ENCODE measurements at places on chromosomes 7 and 10.

GRCh38 chr7:38855867-38856266 is 53.1 kb downstream of the VPS41 start:
- DNase-seq = no peak

DNA sequence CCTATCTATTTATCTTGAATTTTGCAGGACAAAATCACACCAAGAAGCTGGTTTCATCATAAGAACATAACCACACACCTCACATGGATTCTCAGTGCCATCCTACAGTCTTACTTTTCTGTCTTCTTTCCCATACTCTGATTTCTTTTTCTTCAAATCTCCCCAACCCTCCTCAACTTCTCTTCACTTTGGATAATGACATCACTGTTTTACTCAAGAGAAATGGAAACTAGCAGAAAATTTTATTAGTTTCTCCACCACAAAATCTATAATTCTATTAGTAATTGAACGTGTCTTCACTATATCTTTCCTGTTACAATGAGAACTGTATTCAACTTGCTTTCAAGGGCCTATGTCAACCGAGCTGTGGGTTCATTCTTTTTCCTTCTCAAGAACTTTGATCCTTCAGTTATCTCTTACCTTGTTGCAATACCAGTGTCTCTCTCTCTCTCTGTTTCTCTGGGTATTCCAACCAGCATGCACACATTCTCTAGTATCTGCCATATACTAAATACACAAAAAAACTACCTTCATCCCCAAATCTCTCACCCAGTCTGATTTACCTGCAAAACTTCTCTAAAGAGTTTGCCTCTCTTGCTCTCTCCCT is 35.4 kb upstream of the FAM3C start:
- no peak for DNase-seq

- no peak for DNase-seq
Measured at GRCh38 chr10:131560706-131561355, 249.3 kb upstream of the TCERG1L start.

- no peak for DNase-seq
Measured at GRCh38 chr7:96198047-96198636, 123.8 kb downstream of the SLC25A13 start.

- no peak for DNase-seq
Measured at GRCh38 chr7:26777385-26777784, 87.0 kb downstream of the SKAP2 start.

GRCh38 chr10:4809156-4809555 is 16.9 kb upstream of the AKR1E2 start:
- no peak for DNase-seq

GRCh38 chr10:27506280-27506679 is 2.2 kb downstream of the RAB18 start:
- DNase-seq = no peak

- no peak for DNase-seq
Measured at GRCh38 chr10:28179006-28179742, 123.7 kb downstream of the MPP7 start.

DNA sequence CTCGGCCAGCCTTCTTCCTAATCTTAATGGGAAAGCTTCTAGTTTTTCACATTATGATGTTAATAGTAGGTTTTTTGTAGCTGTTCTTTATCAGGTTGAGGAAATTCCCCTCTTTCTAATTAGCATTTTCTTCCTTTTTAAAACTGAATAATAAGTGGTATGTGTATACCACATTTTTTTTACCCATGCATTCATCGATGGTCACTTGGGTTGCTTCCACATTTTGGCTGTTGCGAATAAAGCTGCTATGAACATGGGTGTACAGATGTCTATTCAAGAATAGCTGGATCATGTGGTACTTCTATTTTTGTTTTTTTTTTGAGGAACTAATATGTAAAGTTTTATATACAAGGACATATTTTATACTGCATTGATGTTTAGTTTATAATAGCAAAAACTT is 44.3 kb downstream of the NRF1 start:
- no peak for DNase-seq

GRCh38 chr7:73992101-73992562 is 35.8 kb upstream of the ELN start:
- DNase-seq = no peak

DNA sequence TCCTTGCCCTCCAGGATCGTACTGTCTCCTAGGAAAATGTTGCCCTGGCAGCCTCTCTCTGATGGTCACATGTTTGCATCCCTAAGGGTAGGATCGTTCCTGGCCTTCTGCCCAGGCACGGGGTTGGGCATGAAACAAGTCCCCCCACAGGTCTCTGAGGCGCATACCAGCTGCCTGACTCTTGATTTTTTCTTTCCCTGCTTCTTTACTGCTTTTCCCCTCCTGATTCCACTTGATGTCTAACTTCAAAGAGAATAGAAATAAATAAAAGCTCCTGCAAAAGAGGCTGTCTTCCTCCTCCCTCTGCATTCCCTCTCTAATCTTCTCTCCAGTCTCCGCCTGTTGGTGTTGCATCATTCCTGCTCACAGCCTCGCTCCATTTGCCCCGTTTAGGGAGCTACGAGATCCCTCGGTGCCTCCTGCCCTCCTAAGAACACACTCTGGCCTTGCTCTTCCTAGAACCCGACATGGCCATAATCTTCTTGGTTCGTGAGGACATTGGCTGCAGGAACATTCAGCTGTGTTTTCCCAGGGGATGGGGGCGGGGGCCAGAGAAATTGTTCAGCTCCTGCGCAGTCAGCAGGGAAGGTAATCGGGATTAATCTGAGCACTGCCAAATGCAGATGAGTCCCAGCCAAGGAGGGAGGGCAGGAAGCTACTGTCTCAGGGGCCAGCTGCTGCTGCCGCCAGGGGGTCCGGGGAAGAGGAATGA is 26.0 kb downstream of the LEP start:
- no peak for DNase-seq

DNA sequence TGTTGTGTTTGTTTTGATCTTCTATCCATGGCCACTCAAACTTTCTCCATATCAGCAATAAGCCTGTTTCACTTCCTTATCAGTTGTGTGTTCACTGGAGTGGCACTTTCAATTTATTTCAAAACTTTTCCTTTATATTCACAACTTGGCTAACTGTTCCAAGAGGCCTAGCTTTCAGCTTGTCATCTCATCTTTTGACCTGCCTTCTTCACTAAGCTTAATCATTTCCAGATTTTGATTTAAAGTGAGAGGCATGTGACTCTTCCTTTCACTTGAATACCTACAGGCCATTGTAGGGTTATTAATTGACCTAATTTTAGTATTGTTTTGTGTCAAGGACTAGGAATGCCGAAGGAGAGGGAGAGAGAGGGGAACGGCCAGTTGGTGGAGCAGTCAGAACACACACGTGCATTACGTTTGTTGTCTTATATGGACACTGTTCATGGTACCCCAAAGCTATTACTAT is 5.5 kb upstream of the GNAT3 start:
- no peak for DNase-seq

- DNase-seq = no peak
Measured at GRCh38 chr10:129140921-129141885, 325.8 kb upstream of the MGMT start.

DNA sequence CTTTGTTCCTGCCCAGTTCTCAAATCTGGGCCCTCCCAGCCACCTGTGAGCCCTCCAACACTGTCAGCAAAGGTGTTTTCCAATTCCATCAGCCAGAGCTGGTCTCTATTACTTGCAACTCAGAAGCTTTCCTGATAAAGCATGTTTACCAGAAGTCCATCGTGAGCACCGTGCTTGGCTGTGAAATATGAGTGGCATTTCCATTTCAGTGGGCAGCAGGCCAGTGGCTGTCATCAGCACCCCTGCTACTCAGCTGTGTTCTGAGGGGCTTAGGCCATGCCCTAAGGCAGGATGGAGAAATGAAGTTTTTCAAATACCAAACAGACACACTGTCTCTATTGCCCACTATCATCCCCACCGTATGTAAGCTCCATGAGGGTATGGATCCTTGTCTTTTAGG is 12.7 kb upstream of the BNIP3 start:
- no peak for DNase-seq

GRCh38 chr10:78004215-78005026 is 24.9 kb downstream of the POLR3A start:
- no peak for DNase-seq

- DNase-seq = no peak
Measured at GRCh38 chr10:75860009-75860408, 428.6 kb downstream of the LRMDA start.

DNA sequence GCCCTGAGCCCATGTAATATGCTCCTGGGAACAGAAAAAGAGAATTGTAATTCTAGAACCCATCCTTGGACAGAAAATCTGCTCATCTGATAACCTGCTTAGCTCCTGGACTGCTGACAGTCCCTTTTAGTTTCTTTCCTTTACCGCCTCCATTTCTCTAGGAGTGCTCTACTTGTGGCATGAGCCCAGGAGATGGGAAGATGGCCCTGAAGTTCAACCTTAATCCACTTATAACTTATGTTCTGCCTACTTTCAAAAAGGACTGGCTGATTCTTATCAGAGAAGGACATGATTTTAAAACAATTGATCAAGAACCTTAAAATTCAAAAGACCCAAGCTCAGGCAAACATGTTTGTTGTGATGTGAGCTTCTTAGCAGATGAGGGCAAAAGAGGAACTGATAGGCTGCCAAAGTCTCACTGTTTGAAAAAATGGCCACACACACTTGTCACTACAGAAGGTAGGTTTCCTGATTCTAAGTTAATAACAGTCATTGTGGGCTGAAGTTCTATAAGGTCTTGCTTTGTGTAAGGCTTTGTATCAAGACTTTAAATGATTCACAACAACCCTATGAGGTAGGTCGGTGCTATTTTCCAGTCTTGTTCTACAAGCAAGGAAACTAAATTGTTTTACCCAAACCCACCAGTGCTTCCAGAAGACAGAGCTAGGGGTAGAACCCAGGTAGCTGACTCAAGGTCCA is 94.3 kb upstream of the AFAP1L2 start:
- no peak for DNase-seq

- DNase-seq = no peak
Measured at GRCh38 chr7:43392638-43393330, 190.1 kb upstream of the STK17A start.

DNA sequence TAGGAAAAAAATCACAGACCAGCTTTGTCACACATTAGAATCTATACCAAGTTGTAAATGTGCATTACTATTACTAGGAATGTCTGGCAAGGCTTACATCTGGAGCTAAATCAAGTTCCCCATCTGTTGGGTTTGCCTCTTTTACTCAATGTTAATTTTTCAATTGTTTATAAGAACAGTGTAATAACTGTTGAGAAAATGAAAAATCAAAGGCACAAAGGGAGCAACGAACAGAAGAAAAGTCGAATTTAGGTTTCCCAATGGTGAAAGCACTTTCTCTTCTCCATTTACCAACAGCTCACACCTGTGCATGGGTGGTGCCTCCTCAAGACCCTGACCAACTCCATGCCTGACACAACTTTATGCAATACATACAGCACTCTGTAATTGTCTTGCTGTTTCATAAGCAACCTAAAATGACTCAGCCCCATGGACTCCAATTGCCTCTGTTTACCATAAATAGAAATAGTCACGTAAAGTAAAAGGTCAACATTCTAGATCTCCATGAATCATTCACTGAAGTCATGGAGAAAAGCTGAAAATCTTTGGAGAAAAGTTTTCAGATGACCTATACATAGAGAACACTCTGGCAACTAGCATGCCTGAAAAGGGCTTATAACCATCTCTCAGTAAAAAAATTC is 95.5 kb upstream of the KCNIP2 start:
- DNase-seq = no peak

GRCh38 chr10:53357587-53357986 is 585.0 kb upstream of the MBL2 start:
- DNase-seq = no peak

DNA sequence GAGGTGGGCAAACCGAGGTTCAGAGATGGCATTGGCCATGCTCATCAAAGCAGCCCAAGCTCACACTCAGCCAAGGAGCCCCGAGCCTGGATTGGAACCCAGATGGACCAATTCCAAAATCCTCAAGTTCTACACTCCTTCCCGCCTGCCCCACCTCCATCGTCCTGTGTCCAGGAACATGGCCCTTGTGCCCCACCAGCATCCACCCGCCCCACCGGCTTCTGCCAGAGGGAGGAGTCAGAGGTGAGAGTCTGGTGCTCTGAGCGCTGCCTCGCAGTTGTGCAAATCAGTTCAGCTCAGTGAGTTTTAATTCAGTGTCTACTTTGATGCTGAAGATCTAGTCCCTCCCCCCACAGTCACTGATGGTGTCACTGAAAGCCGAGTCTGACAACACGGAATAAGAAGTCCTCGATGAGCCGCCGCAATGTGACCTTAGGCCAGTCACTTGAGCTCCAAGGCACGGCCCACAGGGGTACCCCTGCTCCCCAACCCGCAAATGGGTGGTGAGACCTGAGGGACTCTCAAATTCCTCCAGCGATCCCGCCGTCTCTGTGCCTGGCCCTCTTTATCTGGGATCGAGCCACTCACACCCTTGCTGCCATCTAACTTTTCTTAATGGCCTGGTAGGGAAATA is 26.3 kb downstream of the PRKAG2 start:
- DNase-seq = no peak

DNA sequence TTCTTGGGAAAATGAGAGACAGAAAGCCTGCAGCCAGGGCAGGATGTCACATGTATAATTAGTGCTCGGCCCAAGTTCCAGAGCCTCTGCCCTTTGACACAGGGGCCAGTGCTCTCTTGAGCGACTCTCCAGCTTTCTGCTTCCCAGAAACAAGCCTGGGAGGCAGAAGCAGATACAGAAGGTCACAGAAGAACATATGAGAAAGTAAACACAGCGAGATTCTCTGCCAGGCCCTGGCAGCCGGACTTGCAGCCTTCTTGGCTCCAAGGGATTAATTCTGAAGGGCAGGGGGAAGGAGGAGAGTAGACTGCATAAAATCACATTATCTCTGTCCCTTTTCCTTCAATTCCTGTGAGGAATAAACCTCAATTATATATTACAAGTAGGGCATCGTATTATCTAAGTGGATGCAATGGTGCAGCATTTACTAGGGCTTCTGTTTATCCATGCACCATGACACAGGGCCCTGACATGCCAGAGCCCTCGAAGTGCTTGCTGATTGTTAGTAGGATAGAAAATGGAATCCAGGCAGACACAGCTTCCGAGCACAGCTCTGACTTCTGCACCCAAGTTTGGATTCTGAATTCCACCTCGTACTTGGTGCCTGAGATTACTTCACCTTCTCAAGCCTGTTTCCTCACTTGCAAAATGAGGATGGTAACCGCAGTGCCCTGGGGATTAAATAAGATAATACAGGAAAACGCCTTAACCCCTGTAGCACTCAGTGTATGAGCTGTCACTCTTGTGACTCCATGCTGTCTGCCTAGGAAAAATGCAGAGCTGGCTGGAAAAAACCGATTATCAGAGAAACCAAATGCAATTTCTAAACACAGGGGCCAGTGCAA is 536.5 kb downstream of the TNS3 start:
- no peak for DNase-seq

- DNase-seq = no peak
Measured at GRCh38 chr10:71739358-71739900, 19.9 kb upstream of the C10orf105 start.

Data from stimulated activated CD8-positive, alpha-beta memory T cell treated with anti-CD3 and anti-CD28 coated beads, Interleukin-4, amount 100 ng/mL, for 4 hours (primary cell).